Naive thymus-derived CD4-positive, alpha-beta T cell (primary cell): ENCODE measurements at places on chromosomes 5 and 9. TPM values are rescaled to one million over a fixed set of nuclear protein-coding genes. Genes with fewer than 3 reads are reported as not detected.

DNA sequence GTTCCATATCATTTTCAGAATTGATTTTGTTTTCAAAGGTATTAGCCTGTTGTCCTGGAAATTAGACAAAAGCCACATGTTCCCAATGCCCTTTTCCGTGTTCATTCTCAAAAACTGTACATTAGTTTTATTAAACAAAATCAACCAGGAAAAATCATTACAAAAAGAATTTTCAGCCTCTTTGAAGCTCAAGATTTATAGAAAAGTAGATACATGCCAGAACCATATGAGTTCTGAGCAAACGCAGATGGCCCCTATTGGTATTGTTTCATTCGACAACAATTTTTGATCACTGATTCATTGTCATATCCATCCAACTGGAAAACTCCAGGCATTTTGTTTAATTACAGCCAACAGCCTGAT is 148.5 kb upstream of the GRAMD2B start:
- no peaks in the 10 kb centered on the region for H3K27me3 ChIP-seq
- H3K4me1 ChIP-seq: no peaks in the 10 kb centered on the region
- H3K4me3 ChIP-seq: no peak overlapping the region

- peak; percentile 85 for DNase-seq
- peak overlapping the region; percentile 81 for H3K27ac ChIP-seq
- H3K27me3 ChIP-seq: no peaks in the 10 kb centered on the region
- H3K4me1 ChIP-seq: peaks cover 20% of the 10 kb centered on the region
- no peaks in the 10 kb centered on the region for H3K36me3 ChIP-seq
Measured at GRCh38 chr5:143434261-143435209, 31.0 kb upstream of the NR3C1 start.

DNA sequence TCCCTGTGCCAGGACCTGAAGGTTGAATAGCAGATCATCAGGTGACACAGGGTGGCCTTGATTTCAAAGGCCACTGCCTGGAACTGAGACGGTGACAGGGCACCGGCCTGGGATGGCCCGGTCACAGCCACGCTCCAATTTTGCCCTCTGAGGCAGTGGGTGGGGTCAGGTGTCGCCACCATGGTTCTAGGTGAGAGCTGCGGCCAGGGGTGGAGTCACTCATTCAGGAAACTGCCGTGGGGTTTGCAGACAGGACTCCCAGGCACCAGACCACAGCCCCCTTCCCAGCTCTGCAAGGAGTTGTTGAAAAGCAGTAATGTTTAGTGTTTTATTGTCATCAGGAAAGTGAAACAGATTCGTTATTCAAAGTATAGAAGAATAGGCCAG is 17.3 kb upstream of the RNU6ATAC start:
- no peak for DNase-seq
- no peaks in the 10 kb centered on the region for H3K36me3 ChIP-seq
- H3K4me3 ChIP-seq: no peak overlapping the region

GRCh38 chr9:95939472-95939871 is 64.0 kb downstream of the ERCC6L2 start:
- no peaks in the 10 kb centered on the region for H3K4me1 ChIP-seq
- H3K27ac ChIP-seq: no peak overlapping the region
- H3K36me3 ChIP-seq: peaks cover 8% of the 10 kb centered on the region
- DNase-seq: no peak
- no peak overlapping the region for H3K4me3 ChIP-seq

SH3TC2 gene
- total RNA-seq: not detected in 2 replicates

DDX4 gene
- total RNA-seq: not detected

GFPT2 gene
- 0.16 TPM for total RNA-seq

GRCh38 chr9:72646061-72646460 is 124.7 kb downstream of the TMC1 start:
- no peak overlapping the region for H3K27ac ChIP-seq
- no peak for DNase-seq
- H3K4me1 ChIP-seq: no peaks in the 10 kb centered on the region
- no peaks in the 10 kb centered on the region for H3K36me3 ChIP-seq
- H3K4me3 ChIP-seq: no peak overlapping the region

- no peaks in the 10 kb centered on the region for H3K4me1 ChIP-seq
- H3K27me3 ChIP-seq: no peaks in the 10 kb centered on the region
- H3K27ac ChIP-seq: no peak overlapping the region
- DNase-seq: no peak
- no peaks in the 10 kb centered on the region for H3K36me3 ChIP-seq
Measured at GRCh38 chr9:94771096-94771495, 44.6 kb downstream of the AOPEP start.

OR2Y1 gene
- not detected for total RNA-seq

DNA sequence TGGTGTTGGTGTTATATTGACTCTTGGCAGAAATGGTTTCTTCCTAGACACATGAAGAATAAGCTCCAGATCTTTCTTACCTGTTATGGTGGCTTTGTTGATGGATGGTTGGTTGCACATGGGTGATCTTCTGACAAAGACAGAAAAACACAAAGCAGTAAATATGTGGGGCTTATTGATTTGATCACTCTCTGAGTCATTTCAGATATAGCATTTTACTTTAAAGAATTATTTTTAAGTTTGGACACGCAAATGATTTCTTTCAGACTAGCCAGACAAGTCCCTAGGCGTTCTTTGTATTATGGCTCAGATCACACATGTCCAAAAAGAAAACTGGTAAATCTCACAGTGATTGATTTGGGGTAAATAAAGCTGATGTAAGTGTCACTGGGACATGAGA is 597.6 kb downstream of the RAB3C start:
- H3K4me3 ChIP-seq: no peak overlapping the region
- no peaks in the 10 kb centered on the region for H3K36me3 ChIP-seq
- no peak overlapping the region for H3K27ac ChIP-seq
- no peak for DNase-seq

- H3K27ac ChIP-seq: no peak overlapping the region
- no peaks in the 10 kb centered on the region for H3K4me1 ChIP-seq
- H3K4me3 ChIP-seq: no peak overlapping the region
- no peaks in the 10 kb centered on the region for H3K27me3 ChIP-seq
- H3K36me3 ChIP-seq: no peaks in the 10 kb centered on the region
Measured at GRCh38 chr9:86918556-86918955, 28.8 kb downstream of the GAS1 start.

ACSL6 gene
- total RNA-seq: 39.4 TPM

GRCh38 chr5:143386725-143387124 is 16.8 kb downstream of the NR3C1 start:
- no peaks in the 10 kb centered on the region for H3K36me3 ChIP-seq
- no peak overlapping the region for H3K27ac ChIP-seq
- DNase-seq: no peak
- peaks cover 13% of the 10 kb centered on the region for H3K4me1 ChIP-seq
- no peak overlapping the region for H3K4me3 ChIP-seq
- no peaks in the 10 kb centered on the region for H3K27me3 ChIP-seq

DNA sequence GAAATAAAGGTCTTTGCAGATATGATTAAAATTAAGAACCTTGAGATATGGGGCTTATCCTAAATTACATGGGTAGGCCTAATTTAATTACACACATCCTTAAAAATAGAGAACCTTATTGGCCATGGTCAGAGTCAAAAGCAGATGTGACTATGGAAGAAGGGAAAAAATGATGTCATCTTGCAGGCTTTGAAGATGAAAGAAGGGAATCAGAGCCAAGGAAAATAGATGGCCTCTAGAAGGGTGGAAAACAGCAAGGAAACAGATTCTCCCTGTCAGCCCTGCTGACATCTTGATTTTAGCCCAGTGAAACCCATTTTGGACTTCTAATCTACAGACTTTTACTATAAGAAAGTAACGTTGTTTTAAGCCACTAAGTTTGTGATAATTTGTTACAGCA is 37.6 kb upstream of the KCNN2 start:
- H3K36me3 ChIP-seq: no peaks in the 10 kb centered on the region
- H3K27me3 ChIP-seq: no peaks in the 10 kb centered on the region
- H3K4me1 ChIP-seq: no peaks in the 10 kb centered on the region
- no peak for DNase-seq

BTNL9 gene
- not detected for total RNA-seq

- no peaks in the 10 kb centered on the region for H3K27me3 ChIP-seq
- H3K27ac ChIP-seq: no peak overlapping the region
- no peak for DNase-seq
- no peaks in the 10 kb centered on the region for H3K4me1 ChIP-seq
Measured at GRCh38 chr5:29697785-29698414, 1495.6 kb upstream of the CDH6 start.

DNA sequence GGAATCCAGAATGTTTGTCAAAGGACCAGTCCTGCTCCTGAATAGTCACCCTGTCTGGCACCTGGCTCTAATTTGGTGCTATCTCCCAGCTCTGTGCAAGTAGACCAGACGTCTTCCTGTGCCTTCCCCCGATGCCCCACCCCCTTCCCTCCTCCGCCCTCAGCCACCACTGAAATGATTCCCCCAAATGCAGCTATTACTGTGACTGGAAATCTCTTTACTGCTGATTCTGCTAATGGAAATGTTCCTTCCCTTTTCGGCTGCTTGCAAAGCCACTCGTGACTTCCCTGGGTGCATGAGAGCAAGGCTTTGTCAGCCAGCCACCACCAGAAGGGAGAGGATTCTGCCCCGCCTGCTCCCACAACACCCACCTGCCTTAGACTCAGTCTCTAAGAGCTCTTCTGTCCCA is 11.4 kb downstream of the ASTN2 start:
- H3K27me3 ChIP-seq: no peaks in the 10 kb centered on the region
- no peak overlapping the region for H3K4me3 ChIP-seq
- H3K27ac ChIP-seq: no peak overlapping the region
- DNase-seq: no peak

DNA sequence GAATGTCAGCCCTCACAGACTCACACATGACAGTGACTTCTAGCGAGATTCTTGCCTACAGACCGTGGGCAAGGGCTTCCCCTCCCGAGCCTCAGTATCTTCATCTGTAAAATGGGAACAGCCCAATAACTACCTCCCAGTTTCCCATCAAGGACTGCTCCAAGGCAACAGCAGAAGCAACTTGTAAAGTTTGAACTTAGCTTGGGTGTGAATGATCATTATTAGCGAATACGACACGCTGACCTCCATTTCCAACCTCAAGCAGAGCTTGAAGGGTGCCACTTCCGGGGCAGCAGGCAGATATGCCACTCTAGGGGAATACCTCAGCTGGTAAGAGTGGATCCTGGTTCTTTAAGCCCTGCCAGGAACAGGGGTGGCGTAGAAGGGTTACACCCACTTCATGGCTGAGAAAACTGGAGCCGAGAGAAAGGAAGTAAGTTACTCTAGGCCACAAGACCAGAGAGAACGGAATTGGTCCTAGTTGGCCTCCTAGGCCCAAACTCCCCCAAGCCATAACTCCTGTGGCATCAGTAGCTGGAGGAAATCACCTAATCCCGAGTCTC is 2.0 kb downstream of the RNF44 start:
- H3K27ac ChIP-seq: peak overlapping the region; percentile 96
- peaks cover 65% of the 10 kb centered on the region for H3K4me1 ChIP-seq
- no peaks in the 10 kb centered on the region for H3K36me3 ChIP-seq
- no peak for DNase-seq
- peak overlapping the region; percentile 100 for H3K4me3 ChIP-seq

ITGA2 gene
- 8.9 and 9.0 TPM in 2 replicates for total RNA-seq

GRCh38 chr9:69397384-69398214 is 72.6 kb downstream of the ENTREP1 start:
- no peaks in the 10 kb centered on the region for H3K27me3 ChIP-seq
- DNase-seq: no peak
- no peaks in the 10 kb centered on the region for H3K36me3 ChIP-seq
- H3K27ac ChIP-seq: no peak overlapping the region

- DNase-seq: peak; percentile 80
- peak overlapping the region; percentile 6 for H3K4me3 ChIP-seq
- H3K4me1 ChIP-seq: peaks cover 35% of the 10 kb centered on the region
- peak overlapping the region; percentile 63 for H3K27ac ChIP-seq
- no peaks in the 10 kb centered on the region for H3K27me3 ChIP-seq
- no peaks in the 10 kb centered on the region for H3K36me3 ChIP-seq
Measured at GRCh38 chr5:110054240-110054639, 364.5 kb downstream of the MAN2A1 start.

- H3K27ac ChIP-seq: no peak overlapping the region
- H3K27me3 ChIP-seq: no peaks in the 10 kb centered on the region
- no peaks in the 10 kb centered on the region for H3K4me1 ChIP-seq
- H3K4me3 ChIP-seq: no peak overlapping the region
Measured at GRCh38 chr9:16039218-16039987, 486.6 kb downstream of the CCDC171 start.

LHX2 gene
- not detected for total RNA-seq

GRCh38 chr9:128421482-128421996 is 882 bp downstream of the CERCAM start:
- H3K27ac ChIP-seq: no peak overlapping the region
- no peak for DNase-seq
- no peaks in the 10 kb centered on the region for H3K36me3 ChIP-seq
- H3K27me3 ChIP-seq: peaks cover 5% of the 10 kb centered on the region
- H3K4me3 ChIP-seq: no peak overlapping the region
- H3K4me1 ChIP-seq: peaks cover 9% of the 10 kb centered on the region

DNA sequence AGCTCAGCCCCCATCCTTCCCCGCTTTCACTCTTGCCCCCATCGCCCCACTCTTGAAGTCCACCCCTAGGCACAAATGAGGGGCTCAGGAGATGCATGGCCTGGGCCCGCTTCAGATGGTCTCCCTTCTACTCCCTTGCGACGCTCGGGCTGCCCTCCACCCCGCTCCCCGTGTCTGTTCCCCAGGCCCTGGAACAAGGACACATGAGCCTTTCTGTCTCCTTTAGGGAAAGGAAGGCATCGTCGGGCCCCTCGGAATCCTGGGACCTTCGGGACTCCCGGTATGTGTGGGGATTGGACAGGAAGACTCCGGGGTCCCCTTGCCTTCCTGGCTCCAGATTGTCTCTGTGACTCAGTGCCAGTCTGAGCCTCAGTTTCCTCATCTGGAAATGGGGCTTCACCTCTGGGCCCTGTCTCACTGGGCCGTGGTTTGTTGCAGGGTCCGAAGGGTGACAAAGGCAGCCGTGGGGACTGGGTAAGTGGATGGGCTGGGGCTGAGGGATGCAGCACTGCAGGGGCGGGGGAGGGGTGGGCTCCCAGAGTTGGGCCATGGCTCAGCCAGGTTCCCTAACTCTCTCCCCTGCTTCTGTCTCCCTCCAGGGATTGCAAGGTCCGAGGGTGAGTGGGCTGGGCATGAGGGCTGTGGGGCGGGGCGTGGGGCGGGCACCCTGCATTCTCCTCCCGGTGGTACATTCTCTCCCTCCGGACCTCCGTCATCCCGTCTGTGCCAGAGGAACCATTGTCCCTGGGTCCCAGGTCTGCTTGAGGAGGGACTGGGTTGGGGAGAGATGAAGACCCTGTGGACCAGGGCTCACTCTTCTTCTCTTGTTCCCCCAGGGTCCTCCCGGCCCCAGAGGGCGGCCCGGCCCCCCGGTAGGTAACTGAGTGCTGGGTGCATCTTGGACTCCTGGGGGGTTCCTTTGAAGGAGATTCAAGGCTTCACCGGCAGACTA is 21.8 kb upstream of the ORM1 start:
- no peak overlapping the region for H3K27ac ChIP-seq
- no peaks in the 10 kb centered on the region for H3K4me1 ChIP-seq
- no peaks in the 10 kb centered on the region for H3K27me3 ChIP-seq
- no peak for DNase-seq

HSD17B4 gene
- 22.5 TPM for total RNA-seq

- H3K27me3 ChIP-seq: no peaks in the 10 kb centered on the region
- DNase-seq: no peak
- no peak overlapping the region for H3K27ac ChIP-seq
Measured at GRCh38 chr5:80920333-80920732, 39.8 kb upstream of the RASGRF2 start.
